Breast epithelium (tissue), 4 donors: ENCODE measurements at places on chromosomes 12 and 14. TPM values are rescaled to one million over a fixed set of nuclear protein-coding genes. Genes with fewer than 3 reads are reported as not detected.

GRCh38 chr14:72558721-72559120 is 335.2 kb downstream of the DPF3 start:
- DNase-seq, result peak; percentile 71
- H3K27me3 ChIP-seq, result no peaks in the 10 kb centered on the region
- H3K4me3 ChIP-seq, result no peak overlapping the region

GRCh38 chr14:33432407-33433023 is 493.8 kb downstream of the NPAS3 start:
- H3K4me1 ChIP-seq, result no peaks in the 10 kb centered on the region
- no peaks in the 10 kb centered on the region for H3K27me3 ChIP-seq

Gene MYO1A
- 0.98 TPM for total RNA-seq

Gene TDP1
- 9.6 TPM for total RNA-seq

DNA sequence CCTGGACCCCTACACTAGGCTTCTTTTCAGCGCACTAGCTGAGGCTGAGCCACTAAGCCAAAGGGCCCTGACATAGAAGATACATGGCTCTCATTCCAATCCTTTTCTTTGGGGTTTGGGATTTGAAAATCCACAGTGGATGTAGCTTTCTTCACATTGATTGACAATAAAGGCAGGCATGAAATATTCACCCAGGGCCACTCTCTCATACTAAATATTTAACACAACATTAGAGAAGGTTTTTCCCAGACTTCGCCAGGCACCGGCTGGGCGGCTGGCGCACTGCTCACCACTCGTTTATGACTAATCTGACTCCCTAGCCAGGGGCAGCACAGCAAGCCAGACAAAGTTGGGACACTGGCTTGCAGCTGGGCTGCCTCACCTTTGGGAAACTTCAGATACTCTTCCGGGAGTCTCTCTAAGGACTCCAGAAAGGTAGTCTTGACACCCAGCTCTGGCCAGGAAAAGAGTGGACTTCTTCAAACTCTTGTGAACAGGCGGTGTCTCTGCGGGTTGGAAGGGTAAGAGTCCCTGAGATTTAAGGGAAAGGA is 699 bp upstream of the HOXC11 start:
- no peak overlapping the region for H3K4me3 ChIP-seq
- H3K27me3 ChIP-seq, result peaks cover 11% of the 10 kb centered on the region
- no peaks in the 10 kb centered on the region for H3K36me3 ChIP-seq
- DNase-seq, result no peak
- peaks cover 8% of the 10 kb centered on the region for H3K4me1 ChIP-seq

Gene AHNAK2
- 19.3 TPM for total RNA-seq

- no peaks in the 10 kb centered on the region for H3K36me3 ChIP-seq
- no peak for DNase-seq
- no peaks in the 10 kb centered on the region for H3K4me1 ChIP-seq
- no peak overlapping the region for H3K4me3 ChIP-seq
- no peak overlapping the region for H3K27ac ChIP-seq
- no peaks in the 10 kb centered on the region for H3K27me3 ChIP-seq
Observed at GRCh38 chr12:1934831-1935230, 16.4 kb upstream of the CACNA2D4 start.

- no peak overlapping the region for H3K4me3 ChIP-seq
- DNase-seq, result no peak
- H3K4me1 ChIP-seq, result no peaks in the 10 kb centered on the region
- no peaks in the 10 kb centered on the region for H3K27me3 ChIP-seq
- no peaks in the 10 kb centered on the region for H3K36me3 ChIP-seq
Observed at GRCh38 chr12:645563-646071, 17.6 kb downstream of the NINJ2 start.

DNA sequence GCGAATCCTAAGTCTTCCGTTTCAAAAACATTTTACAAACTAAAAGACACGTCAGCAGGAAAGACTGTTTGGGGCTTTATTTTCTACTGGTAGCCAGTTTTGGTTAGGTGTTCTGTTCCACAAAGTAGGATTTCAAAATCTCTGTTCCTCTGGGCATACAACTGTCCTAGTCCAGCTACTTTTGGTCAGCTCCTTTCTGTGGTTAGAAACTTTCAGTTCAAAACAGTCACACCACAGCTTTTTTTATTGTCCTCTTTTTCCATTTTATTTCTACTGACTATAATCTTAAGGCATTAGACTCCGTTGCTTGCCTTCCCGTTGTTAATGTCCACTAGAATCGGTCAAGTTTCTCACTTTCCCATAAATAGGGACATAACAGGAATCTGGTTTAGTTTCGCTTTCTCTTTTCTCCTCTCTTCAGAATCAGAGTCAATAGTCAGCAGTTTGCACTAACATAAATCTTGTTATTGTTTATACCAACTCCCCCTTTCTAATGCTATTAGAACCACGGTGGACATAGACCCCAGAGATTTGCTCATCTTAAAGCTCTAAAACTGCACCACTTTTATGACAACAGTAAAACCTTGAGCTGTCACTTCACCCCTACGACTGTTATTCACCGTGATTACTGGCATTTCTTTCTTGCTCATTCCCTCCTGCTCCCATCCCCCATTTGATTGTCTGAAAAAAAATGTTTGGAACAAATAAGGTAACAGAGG is 41.5 kb upstream of the NPAS3 start:
- H3K36me3 ChIP-seq, result no peaks in the 10 kb centered on the region
- no peak for DNase-seq
- H3K27ac ChIP-seq, result peak overlapping the region; percentile 83
- H3K4me3 ChIP-seq, result peak overlapping the region; percentile 70
- no peaks in the 10 kb centered on the region for H3K27me3 ChIP-seq
- no peaks in the 10 kb centered on the region for H3K4me1 ChIP-seq

Gene RNF31
- total RNA-seq, result 29.1 TPM

Gene PRB2
- total RNA-seq, result not detected

- no peaks in the 10 kb centered on the region for H3K4me1 ChIP-seq
Observed at GRCh38 chr12:47413806-47414205, 292.0 kb downstream of the RPAP3 start.

- H3K36me3 ChIP-seq, result no peaks in the 10 kb centered on the region
- H3K4me1 ChIP-seq, result no peaks in the 10 kb centered on the region
- no peaks in the 10 kb centered on the region for H3K27me3 ChIP-seq
Observed at GRCh38 chr14:104942586-104942985, 17.9 kb downstream of the PLD4 start.

DNA sequence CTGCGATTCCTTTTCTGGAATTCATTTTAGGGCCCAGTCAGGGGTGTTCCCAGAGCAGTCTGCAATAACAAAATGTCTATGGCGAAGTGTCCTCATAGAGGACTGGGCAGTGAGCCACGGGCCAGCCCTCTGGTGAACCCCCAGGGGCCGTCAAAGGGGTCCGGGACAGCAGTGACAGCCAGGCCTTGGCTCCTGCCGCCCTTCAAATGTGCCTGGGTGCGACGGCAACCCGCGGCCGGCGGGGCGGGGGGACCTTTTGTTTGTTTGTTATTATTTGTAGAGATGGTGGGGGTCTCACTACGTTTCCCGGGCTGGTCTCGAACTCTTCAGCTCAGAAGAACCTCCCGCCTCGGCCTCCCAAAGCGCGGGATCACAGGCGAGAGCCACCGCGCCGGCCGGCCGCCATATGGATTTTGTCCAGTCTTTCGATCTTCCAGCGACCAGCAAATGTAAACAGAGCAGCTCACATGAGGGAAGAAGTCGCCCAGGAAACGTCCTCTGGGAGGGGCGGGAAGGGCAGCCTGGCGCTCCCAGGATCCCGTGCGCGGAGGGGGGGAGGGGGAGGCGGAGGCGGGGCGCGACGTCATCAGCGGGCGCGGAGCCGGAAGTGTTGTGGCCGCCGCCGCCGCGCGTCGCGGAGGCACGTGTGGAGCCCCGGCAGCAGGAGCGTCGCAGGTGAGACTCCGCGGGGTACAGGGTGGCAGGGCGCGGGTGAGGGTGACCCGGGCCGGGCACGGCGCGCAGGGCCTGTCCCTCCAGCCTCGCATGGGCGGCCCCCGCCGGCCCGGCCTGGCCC is at the start of gene TRMT61A:
TSS of gene TRMT61A (plus strand) at position 610 of the 796 bp plus-strand sequence. CDS start 783 bp downstream, outside the sequence.
- H3K27me3 ChIP-seq, result no peaks in the 10 kb centered on the region
- no peaks in the 10 kb centered on the region for H3K36me3 ChIP-seq
- H3K4me1 ChIP-seq, result peaks cover 25% of the 10 kb centered on the region
- peak within 1 kb of the TSS; percentile 93 for H3K27ac ChIP-seq

DNA sequence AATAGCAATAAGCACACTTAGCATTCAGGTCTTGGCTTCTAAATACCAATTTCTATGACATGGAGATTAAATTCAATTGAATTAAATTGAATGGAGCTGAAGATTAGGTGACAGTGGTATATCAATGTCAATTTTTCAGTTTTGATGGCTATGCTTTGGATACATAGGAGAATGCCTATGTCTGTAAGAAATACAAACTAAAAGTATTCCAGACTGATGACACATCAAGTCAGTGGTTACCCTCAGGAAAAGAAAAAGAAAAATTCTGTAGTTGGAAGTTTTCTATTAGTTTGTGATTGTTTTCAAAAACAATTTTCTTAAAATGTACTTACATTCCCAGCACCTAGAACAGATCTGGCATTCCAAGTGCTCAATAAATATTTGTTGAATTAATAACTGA is 4.9 kb upstream of the DCAF4 start:
- H3K27me3 ChIP-seq, result no peaks in the 10 kb centered on the region
- DNase-seq, result no peak

Gene TTC7B
- 22.0 TPM for total RNA-seq

GRCh38 chr12:103947871-103948555 is 17.7 kb upstream of the TDG start:
- no peak for DNase-seq
- peaks cover 11% of the 10 kb centered on the region for H3K36me3 ChIP-seq
- no peak overlapping the region for H3K4me3 ChIP-seq
- no peaks in the 10 kb centered on the region for H3K27me3 ChIP-seq
- no peaks in the 10 kb centered on the region for H3K4me1 ChIP-seq

DNA sequence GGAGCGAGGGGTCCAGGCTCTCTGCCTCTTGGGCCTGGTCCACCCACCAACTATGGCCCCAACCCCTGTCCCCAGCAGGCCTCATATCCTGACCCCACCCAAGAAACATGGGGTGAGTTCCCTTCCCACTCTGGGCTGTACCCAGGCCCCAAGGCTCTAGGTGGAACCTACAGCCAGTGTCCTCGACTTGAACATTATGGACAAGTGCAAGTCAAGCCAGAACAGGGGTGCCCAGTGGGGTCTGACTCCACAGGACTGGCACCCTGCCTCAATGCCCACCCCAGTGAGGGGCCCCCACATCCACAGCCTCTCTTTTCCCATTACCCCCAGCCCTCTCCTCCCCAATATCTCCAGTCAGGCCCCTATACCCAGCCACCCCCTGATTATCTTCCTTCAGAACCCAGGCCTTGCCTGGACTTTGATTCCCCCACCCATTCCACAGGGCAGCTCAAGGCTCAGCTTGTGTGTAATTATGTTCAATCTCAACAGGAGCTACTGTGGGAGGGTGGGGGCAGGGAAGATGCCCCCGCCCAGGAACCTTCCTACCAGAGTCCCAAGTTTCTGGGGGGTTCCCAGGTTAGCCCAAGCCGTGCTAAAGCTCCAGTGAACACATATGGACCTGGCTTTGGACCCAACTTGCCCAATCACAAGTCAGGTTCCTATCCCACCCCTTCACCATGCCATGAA is 8.6 kb downstream of the ARHGAP9 start:
- no peaks in the 10 kb centered on the region for H3K4me1 ChIP-seq
- no peak overlapping the region for H3K4me3 ChIP-seq
- no peaks in the 10 kb centered on the region for H3K27me3 ChIP-seq
- H3K27ac ChIP-seq, result no peak overlapping the region
- DNase-seq, result no peak
- no peaks in the 10 kb centered on the region for H3K36me3 ChIP-seq

DNA sequence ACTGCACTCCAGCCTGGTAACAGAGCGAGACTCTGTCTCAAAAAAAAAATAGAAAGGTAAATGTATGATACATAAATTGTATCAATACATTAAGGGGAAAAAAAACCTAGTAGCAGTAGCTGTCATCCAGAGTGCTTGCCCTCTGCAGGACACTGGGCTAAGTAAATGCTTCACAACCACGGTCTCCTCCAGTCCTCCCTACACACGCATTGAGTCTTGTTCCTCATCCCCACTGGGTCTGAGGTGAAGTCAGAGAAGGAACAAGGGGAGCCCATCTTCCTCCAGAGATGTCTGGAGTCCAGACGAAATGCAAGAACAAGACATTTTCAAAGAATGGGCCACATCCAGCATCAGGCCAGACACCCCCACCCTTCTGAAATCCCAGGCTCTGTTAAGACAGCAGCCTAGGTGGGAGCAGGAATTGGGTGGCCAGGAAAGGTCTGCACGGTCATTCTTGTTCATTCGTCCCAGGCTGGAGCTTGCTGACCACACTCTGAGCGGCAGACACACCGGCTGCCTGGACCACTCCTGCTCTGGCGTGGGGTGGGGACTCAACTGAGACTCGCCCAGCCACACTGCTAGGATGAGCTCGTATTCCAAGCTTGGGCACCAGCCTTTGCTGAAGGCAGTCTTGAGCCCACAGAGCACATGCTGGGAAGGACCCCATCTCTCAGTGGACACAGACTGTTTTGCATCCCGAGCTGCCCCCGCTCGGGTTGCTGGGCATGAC is 45.5 kb downstream of the CHGA start:
- no peak for DNase-seq
- no peak overlapping the region for H3K27ac ChIP-seq
- no peaks in the 10 kb centered on the region for H3K27me3 ChIP-seq
- H3K4me3 ChIP-seq, result no peak overlapping the region
- peaks cover under 1% of the 10 kb centered on the region for H3K4me1 ChIP-seq
- no peaks in the 10 kb centered on the region for H3K36me3 ChIP-seq

- H3K27ac ChIP-seq, result no peak overlapping the region
- no peaks in the 10 kb centered on the region for H3K27me3 ChIP-seq
- DNase-seq, result no peak
- H3K4me1 ChIP-seq, result no peaks in the 10 kb centered on the region
Observed at GRCh38 chr12:25950329-25951115, 8.0 kb upstream of the RASSF8 start.

- no peaks in the 10 kb centered on the region for H3K36me3 ChIP-seq
- peak within 1 kb of the TSS; percentile 77 for H3K27ac ChIP-seq
- H3K4me3 ChIP-seq, result peak within 1 kb of the TSS; percentile 64
- H3K4me1 ChIP-seq, result no peaks in the 10 kb centered on the region
- no peaks in the 10 kb centered on the region for H3K27me3 ChIP-seq
Observed at GRCh38 chr12:112937741-112938719, at the start of gene OAS3. Gene OAS3, plus strand, starts transcription at chr12:112938474. Its CDS starts 57 bp downstream, at chr12:112938531.

GRCh38 chr14:63752449-63753169 is 24.7 kb upstream of the SGPP1 start:
- no peaks in the 10 kb centered on the region for H3K4me1 ChIP-seq
- no peak overlapping the region for H3K27ac ChIP-seq
- no peak overlapping the region for H3K4me3 ChIP-seq
- DNase-seq, result no peak

DNA sequence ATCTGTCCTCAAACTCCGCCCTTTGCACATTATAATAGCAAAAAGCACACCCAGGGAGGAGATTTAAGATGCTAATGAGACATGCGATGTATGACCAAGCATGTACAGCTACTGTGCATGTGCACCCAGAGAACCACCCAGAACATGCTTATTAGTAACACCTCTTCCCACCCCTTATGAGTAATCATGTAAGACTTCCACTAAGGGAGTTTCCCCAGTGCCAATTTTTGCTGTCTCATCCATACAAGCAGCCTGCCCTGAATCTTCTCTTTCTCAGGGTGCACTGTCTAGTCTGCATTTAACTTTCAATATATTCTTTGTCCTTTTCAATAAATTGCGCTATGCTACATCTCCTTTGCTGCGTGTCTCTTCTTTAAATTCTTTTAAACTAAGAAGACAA is 830.0 kb upstream of the NOVA1 start:
- DNase-seq, result no peak
- no peaks in the 10 kb centered on the region for H3K27me3 ChIP-seq
- H3K27ac ChIP-seq, result no peak overlapping the region
- no peaks in the 10 kb centered on the region for H3K36me3 ChIP-seq
- no peak overlapping the region for H3K4me3 ChIP-seq
- H3K4me1 ChIP-seq, result no peaks in the 10 kb centered on the region

GRCh38 chr12:109642506-109643132 is 69.0 kb downstream of the MVK start:
- no peaks in the 10 kb centered on the region for H3K4me1 ChIP-seq
- no peak overlapping the region for H3K4me3 ChIP-seq
- H3K36me3 ChIP-seq, result no peaks in the 10 kb centered on the region
- no peak overlapping the region for H3K27ac ChIP-seq
